Osteoblast (primary cell): ENCODE measurements at places on chromosomes 2 and 18.

- no peaks in the 10 kb centered on the region for H3K36me3 ChIP-seq
- peaks cover 11% of the 10 kb centered on the region for H3K4me1 ChIP-seq
- DNase-seq = peak; percentile 65
Measured at GRCh38 chr2:20356042-20356441, 5.4 kb upstream of the PUM2 start.

- H3K27ac ChIP-seq = no peak overlapping the region
- no peaks in the 10 kb centered on the region for H3K36me3 ChIP-seq
- H3K4me1 ChIP-seq = peaks cover 13% of the 10 kb centered on the region
- H3K27me3 ChIP-seq = no peaks in the 10 kb centered on the region
Measured at GRCh38 chr18:62118328-62118727, 68.5 kb downstream of the PIGN start.

GRCh38 chr2:19171409-19171808 lies 187.0 kb downstream of the OSR1 start:
- DNase-seq = no peak
- no peak overlapping the region for H3K4me3 ChIP-seq
- no peaks in the 10 kb centered on the region for H3K36me3 ChIP-seq
- peaks cover 8% of the 10 kb centered on the region for H3K4me1 ChIP-seq
- H3K27ac ChIP-seq = no peak overlapping the region
- no peaks in the 10 kb centered on the region for H3K27me3 ChIP-seq

DNA sequence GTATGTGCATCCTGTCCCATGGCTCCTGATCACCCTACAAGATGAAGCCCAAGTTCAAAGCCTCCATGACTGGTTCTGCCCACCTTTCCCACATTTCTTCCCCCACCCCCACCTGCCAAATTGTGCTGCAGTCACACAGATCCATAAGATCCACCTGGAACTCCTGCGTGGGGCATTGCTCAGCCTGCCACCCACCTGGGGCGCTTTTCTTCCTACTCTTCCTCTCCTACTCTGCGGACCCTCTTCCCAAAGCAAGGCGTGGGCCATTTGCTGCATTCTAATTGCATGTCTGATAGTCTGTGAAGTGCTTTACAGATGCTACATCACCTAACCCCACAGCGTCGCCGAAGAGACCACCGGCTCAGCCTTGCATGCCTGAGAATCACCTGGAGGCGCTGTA lies 402.4 kb upstream of the ID2 start:
- DNase-seq = no peak
- no peaks in the 10 kb centered on the region for H3K4me1 ChIP-seq
- no peak overlapping the region for H3K27ac ChIP-seq
- H3K4me3 ChIP-seq = no peak overlapping the region
- H3K36me3 ChIP-seq = no peaks in the 10 kb centered on the region
- no peaks in the 10 kb centered on the region for H3K27me3 ChIP-seq

DNA sequence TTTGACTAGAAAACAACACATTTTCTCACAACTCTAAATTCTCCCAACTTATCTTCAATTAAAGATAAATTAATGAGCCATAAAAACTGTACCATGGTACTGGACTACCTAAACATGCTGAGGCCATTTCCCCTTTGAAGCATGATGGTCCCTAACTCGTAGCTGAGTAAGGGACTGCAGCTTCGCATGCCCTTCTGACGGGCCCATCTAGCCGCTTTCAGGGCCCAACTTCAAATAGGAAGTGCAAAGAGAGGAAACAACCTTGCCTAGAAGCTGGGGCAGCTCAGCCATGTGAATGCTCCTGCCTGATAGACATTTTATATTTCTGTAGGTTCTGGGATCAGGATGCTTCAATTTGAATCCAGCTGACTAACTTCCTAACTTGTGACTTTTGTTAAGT lies 72.4 kb downstream of the ZEB2 start:
- no peaks in the 10 kb centered on the region for H3K27me3 ChIP-seq
- no peak overlapping the region for H3K4me3 ChIP-seq
- H3K27ac ChIP-seq = no peak overlapping the region
- DNase-seq = no peak

DNA sequence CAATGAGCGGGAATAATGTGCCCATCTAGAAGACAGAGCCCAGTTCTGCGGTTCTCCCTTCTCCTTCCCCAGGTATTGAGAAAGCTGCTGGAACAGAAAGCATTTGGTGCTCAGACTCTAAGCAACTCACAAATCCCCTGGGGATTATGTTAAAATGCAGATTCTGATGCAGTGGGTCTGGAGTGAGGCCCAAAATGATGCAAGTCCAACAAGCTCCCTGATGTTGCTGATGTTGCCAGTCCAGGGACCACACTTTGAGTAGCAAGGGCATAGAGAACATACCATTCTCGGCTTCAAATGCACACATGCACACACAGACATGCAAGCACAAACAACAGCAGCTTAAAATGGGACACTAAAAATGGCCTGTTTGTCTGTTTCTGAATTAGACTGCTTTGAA lies 274.8 kb upstream of the NCKAP5 start:
- H3K36me3 ChIP-seq = no peaks in the 10 kb centered on the region
- peak overlapping the region; percentile 73 for H3K27ac ChIP-seq
- no peaks in the 10 kb centered on the region for H3K27me3 ChIP-seq
- no peak for DNase-seq

DNA sequence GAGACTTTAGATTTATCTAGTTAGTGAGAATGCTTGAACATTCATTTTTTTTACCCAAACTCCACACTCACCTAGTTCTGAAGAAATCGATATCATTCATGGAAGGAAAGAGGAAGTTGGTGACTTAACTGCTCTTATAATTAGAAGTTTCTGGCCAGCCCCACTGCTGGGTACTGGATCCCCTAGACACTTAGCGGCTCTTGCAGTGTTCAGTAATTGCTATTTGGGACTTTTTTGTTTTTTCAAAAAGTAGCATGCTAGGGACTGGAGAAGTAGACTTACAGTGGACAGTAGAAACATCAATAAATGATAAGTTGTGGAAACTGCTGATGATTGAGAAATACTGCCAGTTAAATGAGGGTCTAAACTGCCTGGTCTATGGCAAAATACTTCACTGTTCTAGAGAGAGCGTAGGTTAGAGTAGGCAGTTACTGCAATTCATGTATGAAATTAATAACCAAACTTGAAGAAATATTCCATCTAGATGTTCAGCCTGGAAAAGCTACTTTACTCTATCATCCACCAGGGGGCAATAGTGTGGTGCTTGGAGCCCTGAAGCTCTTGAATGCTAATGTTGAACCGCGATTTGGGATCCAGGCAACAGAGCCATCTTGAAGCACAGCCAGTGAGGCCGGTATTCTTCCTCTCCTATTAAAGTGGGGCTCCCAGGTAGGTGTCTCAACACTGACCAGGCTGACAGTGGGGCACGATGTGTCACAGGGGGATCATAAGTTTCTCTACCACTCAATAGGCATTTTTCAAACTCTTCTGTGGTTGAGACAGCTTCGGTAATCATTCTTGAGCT lies 146.1 kb upstream of the SESTD1 start:
- no peaks in the 10 kb centered on the region for H3K27me3 ChIP-seq
- H3K4me3 ChIP-seq = no peak overlapping the region

GRCh38 chr18:63307551-63308200 lies 11.9 kb downstream of the BCL2 start:
- H3K27me3 ChIP-seq = no peaks in the 10 kb centered on the region
- H3K4me3 ChIP-seq = no peak overlapping the region
- H3K4me1 ChIP-seq = no peaks in the 10 kb centered on the region
- no peak overlapping the region for H3K27ac ChIP-seq
- no peak for DNase-seq

DNA sequence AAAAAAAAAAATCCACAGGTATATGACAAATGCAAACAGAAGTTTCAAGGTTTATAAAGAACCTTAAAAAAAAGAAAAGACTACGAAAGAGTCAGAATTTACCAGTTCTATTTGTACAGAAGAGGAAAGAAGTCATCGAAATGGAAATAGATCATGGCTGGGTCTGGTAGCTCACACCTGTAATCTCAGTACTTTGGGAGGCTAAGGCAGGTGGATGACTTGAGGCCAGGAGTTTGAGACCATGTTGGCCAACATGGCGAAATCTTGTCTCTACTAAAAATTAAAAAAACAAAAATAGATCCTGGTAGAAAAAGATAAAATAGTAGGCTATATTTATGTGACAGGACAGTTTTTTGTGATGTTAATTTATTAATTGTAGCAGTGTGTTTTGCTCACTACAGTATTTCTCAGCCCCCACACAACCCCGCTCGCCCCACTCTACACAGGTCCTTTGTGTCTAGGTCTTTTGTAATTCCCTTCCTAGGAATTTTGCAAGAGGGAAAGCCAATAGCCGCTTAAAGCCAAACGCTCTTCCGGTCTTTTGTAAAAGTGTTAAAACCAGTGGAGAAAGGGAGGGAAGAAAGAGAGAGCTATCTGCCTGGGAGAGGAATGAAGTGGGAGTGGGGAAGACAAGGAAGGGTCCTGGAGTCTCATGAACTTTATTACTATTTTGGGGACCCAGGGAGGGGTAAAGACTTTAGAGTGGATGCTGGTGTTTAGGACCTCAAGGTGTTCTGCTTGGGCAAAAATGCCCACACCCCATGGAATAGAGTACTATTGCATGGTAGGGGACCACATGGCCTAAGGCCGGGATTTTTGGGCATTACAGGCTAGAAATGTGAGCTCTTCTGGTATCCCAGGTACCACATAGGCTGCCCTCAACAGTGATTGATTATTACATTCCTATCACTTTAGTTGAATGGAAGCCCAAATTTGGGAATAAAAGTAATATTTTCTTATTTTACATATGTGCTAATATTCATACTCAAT lies 59.4 kb upstream of the XPO1 start:
- no peaks in the 10 kb centered on the region for H3K4me1 ChIP-seq
- no peaks in the 10 kb centered on the region for H3K36me3 ChIP-seq
- no peaks in the 10 kb centered on the region for H3K27me3 ChIP-seq
- H3K27ac ChIP-seq = no peak overlapping the region

DNA sequence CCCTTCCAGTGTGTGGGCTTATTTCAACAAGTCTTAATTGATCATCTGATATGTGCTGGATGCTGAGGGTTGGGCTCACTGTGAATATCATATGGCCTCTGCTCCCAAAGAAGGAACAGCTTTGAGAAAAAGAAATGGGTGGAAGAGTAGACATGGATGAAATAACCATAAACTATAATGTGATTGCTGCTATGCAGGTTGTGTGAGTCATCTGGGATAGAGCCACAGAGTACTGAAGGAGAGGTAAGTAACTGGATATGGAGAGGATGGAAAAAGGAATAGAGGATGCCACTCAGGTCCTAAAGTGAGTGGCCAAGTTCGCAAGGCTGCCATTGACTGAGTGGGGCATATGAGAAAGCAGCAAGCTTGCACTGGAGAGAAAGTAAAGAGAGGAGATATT lies 8.7 kb upstream of the DSG2 start:
- no peaks in the 10 kb centered on the region for H3K36me3 ChIP-seq
- H3K27ac ChIP-seq = no peak overlapping the region
- no peak overlapping the region for H3K4me3 ChIP-seq
- no peaks in the 10 kb centered on the region for H3K27me3 ChIP-seq
- DNase-seq = no peak

- H3K4me3 ChIP-seq = no peak overlapping the region
- DNase-seq = no peak
Measured at GRCh38 chr2:46045888-46046287, 251.3 kb upstream of the EPAS1 start.

- DNase-seq = no peak
- H3K4me1 ChIP-seq = no peaks in the 10 kb centered on the region
- no peaks in the 10 kb centered on the region for H3K36me3 ChIP-seq
- H3K27me3 ChIP-seq = no peaks in the 10 kb centered on the region
Measured at GRCh38 chr18:72984290-72984689, 116.5 kb upstream of the NETO1 start.

DNA sequence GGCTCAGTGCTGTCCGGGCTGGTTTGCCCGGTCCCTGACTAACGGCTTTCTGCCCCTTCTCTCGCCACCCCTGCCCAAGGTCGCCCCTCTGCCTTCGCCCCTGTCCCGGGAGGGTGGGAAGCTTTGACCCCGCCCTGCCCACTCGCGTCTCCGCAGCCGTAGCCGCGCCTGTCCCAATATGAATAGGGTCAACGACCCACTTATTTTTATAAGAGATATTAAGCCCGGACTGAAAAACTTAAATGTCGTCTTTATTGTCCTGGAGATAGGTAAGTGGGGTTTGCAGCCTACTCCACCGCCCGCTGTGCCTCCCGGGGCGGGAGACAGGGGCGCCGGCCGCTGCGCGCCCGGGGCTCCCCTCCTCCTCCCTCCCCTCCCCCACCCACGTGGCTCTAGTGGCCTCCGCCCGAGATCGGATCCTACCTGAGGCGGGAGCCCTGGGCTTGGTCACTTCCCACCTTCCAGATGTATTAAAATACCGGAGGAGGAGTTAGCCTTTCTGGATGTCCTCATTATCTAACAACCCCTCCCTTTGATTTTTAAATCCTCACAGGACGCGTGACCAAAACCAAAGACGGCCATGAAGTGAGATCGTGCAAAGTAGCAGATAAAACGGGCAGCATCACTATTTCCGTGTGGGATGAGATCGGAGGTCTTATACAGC lies 633 bp downstream of the NABP1 start:
- peaks cover 20% of the 10 kb centered on the region for H3K36me3 ChIP-seq
- peak; percentile 55 for DNase-seq
- peak overlapping the region; percentile 72 for H3K4me3 ChIP-seq
- H3K4me1 ChIP-seq = peaks cover 45% of the 10 kb centered on the region
- peak overlapping the region; percentile 92 for H3K27ac ChIP-seq

DNA sequence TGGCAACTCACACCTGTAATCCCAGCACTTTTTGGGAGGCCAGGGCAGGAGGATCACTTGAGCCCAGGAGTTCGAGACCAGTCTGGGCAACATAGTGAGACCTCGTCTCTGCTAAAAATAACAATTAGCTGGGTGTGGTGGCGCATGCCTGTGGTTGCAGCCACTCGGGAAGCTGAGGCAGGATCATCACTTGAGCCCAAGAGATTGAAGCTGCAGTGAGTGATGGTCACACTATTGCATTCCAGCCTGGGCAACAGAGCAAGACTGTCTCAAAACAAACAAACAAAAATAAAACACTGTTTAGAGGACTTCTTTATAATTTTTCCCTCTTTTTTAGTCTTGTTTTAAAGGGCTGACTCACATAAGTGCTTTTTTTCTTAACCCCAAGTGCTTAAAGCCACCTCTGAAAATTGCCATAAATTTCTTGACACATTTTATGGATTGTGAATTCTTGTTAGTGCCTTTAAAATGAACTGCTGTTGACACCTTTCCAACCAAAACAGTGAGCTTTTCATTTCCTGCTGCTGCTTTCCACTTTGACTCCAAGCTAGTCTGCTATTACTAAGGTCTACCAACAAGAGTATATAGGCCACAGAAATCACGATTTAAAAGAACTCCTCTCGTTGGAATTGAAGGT lies 41.7 kb downstream of the CYP20A1 start:
- peaks cover 82% of the 10 kb centered on the region for H3K36me3 ChIP-seq
- peaks cover 18% of the 10 kb centered on the region for H3K4me1 ChIP-seq
- H3K27ac ChIP-seq = peak overlapping the region; percentile 50
- DNase-seq = peak; percentile 11
- no peaks in the 10 kb centered on the region for H3K27me3 ChIP-seq
- no peak overlapping the region for H3K4me3 ChIP-seq
